Mesothelial cell of epicardium (in vitro differentiated cells): ENCODE measurements at places on chromosomes 13 and 19. TPM values are rescaled to one million over a fixed set of nuclear protein-coding genes. Genes with fewer than 3 reads are reported as not detected.

- no peak for DNase-seq
These were observed 615.5 kb downstream of the FGF9 start for GRCh38 chr13:22286338-22286737.

DNA sequence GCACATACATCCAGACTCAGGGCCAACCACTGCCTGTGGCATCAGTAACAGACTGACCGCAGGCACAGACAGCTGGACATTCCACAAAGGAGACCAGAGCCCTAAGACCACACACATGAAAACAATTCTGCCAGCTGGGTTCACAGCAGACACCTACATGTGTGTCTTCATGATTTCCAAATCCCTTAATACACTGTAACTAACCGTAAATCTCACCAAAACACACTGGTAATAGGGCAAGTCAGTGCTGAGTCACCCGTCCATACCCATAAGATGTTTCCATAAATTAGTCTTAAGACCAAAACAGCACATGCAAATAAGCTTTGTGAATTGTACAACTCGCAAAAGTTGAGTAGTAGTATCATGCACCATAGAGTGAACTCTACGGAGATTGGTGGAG lies 65.4 kb downstream of the TUBGCP3 start:
- DNase-seq, result no peak

- DNase-seq, result no peak
These were observed 26.2 kb upstream of the CNMD start for GRCh38 chr13:52765611-52766390.

The FCAR gene
- total RNA-seq, result not detected in 3 replicates

The SIGLEC8 gene
- total RNA-seq, result not detected in 3 replicates

- DNase-seq, result no peak
These were observed 365.4 kb downstream of the NDFIP2 start for GRCh38 chr13:79846386-79846785.

The PEG3 gene
- total RNA-seq, result not detected in 3 replicates

The TNNI3 gene
- total RNA-seq, result 6.3 to 9.1 TPM (median 8.9 TPM) in 3 replicates

The ZNF829 gene
- total RNA-seq, result 3.0 to 3.2 TPM (median 3.2 TPM) in 3 replicates

DNA sequence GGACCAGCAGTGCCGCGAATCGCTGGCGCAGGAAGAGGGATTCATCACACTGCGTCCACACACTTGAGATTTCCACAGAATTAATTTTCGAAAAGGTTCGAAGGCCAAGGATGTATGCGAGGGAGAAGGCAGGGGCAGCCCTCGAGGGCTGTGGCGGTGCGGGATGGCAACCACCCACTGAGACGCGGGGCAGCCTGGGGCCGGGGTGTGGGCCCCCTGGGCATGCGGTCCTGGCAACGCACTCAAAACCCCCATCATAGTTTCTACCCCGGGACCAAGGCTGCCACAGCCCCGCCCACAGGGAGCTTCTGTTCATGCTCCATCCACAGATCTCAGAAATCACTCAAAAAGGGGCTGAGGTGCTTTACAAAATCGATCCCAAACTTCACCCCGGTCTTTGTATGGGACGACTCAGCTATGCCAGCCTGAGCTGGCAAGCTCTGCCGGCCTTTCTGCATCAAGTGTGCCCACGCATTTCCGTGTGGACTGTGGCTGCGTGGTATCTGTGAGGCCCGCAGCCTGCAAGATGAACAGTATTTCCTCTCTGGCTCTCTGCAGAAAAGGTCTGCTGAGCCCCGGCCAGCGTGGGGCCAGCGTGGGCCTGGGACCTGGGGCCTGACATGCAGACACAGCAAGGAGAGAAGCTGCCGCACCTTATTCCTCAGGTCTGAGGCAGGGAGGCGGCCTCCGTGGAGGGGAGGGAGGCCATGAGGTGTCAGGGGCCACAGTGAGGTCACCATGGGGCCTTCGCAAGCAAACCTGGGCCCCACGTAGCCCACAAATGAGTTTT lies 19.2 kb downstream of the ZNF787 start:
- DNase-seq, result no peak

GRCh38 chr19:39065928-39066327 lies 18.2 kb upstream of the ACP7 start:
- DNase-seq, result no peak

DNA sequence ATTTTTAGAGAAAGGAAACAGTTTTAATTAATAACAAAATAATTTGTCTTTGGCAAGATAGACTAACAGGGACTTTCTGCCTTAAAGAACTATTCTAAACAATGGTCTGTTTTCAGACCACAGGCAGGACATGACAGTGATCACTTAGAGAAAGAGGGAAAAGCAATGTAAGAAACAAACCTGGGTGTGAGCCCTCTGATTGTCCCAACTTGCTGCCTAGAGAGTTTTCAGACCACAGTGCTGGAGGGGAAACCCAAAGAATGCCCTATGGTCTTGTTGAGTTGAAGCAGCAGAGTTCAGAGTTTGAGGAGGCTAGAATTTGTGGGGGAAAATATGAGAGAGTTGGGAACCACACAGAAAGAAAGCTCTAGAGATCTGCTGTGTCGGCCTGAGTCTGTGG lies 38.1 kb downstream of the DGKH start:
- DNase-seq, result no peak

GRCh38 chr19:47241919-47242577 lies 11.0 kb upstream of the BBC3 start:
- DNase-seq, result no peak

DNA sequence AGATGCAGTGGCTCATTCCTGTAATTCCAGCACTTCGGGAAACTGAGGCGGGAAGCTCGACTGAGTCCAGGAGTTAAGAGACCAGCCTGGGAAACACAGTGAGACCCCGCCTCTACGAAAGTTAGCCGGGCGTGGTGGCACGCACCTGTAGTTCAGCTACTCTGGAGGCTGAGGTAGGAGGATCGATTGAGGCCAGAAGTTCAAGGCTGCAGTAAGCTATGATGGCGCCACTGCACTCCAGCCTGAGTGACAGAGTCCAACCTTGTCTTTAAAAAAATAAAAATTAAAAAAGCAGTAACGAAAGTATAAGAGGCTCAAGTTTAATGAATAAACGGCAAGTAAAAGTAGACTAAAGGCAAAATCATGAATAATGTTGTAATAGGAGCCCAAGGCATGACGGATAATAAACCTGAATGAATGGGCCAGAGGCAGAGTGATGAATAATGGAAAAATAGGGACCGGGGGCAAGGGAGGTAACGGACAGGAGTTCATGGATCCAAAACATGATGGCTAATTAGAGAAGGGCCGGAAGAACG lies 1.2 kb upstream of the TOMM40 start:
- no peak for DNase-seq

DNA sequence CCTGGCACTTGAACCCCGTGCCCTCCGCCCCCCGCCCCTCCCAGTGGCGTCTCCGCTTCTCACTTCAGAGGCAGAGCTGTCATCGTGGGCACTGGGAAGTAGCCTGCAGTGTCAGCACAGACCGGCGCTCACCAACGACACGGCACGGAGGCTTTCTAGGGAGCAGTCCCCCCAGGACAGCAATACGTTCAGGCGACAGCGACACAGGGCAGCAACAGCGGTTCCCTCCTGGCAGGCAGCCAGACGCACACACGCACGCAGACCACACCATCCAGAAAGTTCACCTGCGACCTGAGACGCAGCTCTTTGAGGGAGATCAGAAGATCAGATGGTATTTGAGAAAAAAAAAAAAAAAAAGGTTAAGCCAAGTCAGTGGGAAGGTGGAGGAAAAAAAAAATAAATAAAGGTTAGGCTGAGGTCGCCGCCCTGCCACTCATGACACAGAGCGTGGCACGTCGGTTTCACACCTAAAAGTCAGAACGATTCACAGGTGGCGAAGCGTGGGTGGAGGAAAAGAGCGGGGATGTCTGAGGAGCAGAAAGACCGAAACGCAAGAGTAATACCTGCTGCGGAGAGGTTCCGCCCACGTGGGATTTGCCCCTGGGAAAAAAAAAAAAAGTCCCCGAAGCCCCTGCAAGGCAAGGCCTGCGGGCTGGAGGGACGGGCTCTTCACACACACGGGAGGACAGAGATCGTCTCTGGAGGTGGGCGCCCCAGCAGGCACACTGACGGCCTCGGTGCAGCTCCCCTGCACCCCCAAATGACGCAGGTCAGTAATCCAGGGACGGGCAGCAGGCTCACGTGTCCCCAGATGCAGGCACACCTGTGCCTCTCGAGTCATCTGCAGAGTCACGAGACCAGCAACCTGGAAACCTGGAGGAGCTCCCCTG lies 94.5 kb downstream of the GNG7 start:
- no peak for DNase-seq

DNA sequence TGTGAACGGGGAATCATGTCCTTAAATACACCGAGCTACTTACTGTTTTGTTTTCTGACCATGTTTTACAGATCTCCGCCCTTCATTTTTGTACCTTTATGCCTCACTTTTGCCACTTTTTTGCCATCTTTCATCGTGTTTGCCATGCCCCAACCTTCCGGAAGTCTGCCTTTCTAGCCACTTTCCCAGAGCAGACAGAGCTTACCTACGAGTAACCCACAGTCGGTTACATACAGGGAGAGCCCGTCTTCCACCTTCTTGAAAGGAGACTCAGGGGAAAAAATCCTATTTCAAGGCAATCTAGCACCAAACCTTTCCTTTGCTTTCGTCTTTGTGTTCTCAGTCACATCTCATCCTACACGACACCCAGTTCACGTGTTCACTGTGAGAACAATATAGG lies 26.1 kb downstream of the RFPL4AL1 start:
- DNase-seq, result no peak

DNA sequence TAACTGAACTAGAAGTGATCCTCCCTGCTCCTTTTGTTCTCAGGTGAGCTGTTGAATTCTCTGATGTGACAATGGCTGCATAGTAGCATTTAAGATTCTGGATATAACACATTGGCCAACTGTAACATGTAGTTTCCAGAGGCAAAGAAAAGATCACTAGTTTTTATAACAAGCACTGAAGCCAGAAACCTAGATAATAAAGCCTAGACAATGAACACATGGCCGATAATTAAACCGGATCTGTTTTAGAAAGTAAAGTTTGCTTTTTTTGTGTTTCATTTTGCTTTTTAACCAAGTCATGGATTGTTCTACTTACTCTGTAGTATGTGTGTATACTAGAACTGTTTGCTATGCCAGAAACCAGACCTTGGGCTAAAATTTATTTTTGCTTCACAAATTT lies 225.5 kb upstream of the KLHL1 start:
- DNase-seq, result no peak

DNA sequence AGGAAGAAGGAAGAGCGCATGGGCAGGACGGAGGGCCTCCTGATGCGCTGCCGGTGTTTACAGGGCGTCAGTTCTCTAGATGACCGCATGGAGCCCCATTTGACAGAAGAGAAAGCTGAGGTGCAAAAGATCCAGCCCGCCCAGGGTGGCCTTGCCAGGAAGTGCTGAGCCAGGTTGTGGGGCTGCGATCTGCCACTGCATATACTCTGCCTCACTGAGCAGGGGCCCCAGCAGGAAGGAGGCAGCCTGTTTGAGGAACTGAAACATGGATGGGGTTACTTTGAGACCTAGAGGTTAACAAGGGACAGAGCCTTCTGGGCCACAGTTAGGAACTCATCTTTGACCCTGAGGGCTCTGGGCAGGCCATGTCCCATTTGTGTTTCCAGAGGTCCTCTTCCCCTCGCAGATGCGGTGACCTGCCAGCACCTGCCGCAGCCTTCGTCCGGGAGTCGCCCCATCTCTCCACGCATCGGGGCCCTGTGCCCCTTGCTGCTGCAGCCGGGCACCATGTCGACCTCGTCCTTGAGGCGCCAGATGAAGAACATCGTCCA lies 3.2 kb downstream of the EPN1 start:
- no peak for DNase-seq

The CAPS gene
- 16.2 to 17.2 TPM (median 16.7 TPM) in 3 replicates for total RNA-seq

The SOX1 gene
- not detected in 3 replicates for total RNA-seq

DNA sequence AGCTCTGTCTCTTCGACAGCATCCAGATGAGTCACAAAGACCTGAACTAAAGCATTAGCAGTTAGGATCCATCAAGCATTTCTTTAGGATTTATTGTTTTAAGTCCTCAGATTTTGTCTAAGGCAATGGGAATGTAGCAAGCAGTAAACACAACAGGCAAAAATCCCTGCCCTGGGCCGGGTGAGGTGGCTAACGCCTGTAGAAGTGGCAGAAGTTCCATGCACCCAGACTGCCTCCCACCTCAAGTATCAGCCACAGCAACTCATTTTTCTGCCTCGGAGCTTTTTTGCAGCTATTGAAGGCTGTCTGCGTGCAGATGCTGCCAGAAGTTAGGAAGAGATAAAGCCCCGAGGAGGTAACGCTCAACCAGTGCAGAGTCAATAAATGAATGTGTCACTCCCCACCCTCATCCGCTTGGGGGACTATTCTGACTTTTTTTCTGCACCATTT lies 47.1 kb upstream of the MRI1 start:
- DNase-seq, result no peak

GRCh38 chr13:51324714-51325420 lies 14.6 kb upstream of the SERPINE3 start:
- no peak for DNase-seq

DNA sequence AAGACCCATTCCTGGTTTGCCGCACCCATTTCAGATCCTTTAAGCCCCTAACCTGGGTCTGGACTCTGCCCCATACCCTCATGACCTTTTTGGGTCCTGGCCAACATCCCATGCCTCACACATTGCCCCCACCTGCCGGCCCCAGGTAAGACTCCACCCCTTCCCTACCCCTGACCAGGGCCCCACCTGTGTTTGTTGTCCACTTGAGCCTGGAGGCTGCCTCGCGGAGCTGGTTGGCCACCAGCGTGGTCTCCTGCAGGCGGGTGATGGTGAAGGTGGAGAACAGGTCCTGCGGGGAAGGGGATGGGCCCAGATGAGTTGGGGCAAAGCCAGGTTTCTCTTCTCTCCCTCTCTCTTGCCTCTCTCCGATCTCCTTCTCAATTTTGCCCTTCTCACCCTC lies 19.5 kb downstream of the MAN2B1 start:
- DNase-seq, result no peak

- peak; percentile 41 for DNase-seq
These were observed 24.1 kb upstream of the UBAC2 start for GRCh38 chr13:99176309-99177276.

The SIGLECL1 gene
- total RNA-seq, result not detected in 3 replicates

The ZNF563 gene
- total RNA-seq, result 3.9 to 5.0 TPM (median 4.5 TPM) in 3 replicates

- DNase-seq, result no peak
These were observed 37.7 kb upstream of the PDCD5 start for GRCh38 chr19:32543115-32543900.

DNA sequence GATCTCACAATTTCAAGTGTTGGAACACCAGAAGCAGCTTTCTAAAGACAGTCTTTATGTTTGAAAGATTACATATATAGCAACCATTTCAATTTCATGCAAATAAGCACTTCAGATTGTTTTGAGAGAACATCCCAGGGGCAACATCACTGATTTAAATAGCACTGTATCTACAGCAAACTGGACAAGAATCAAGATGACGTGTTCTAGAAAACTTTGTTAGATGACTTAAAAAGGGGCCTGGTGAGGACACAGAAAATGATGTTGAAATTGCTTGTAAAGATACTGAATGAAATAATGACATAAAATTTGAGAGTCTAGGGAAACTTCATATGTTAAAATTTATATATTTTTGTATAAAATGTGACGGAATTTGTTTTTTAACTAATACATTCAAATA lies 277.1 kb downstream of the KLF12 start:
- no peak for DNase-seq

DNA sequence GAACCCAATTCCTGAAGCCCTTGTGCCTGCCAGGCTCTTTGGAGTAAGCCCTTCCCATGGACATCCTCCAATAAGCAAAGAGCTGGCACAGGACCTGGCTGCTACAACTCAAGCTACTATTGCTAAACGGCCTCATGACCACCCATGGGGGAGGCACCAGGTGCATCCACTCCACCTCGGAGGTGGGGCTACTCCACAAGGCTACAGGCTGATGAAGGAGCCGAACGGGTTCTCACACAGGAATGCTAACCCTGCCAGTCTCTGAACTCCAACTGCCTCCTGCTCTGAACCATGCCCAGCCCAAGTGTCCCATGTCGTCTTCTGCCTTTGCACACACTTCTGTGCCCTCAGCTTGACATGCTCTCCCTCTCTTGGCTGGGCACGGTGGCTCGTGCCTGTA lies 10.0 kb downstream of the SYMPK start:
- no peak for DNase-seq

The SOX21 gene
- not detected in 3 replicates for total RNA-seq
